ENCODE measurements at places on chromosomes 1 and 21. TPM values are rescaled to one million over a fixed set of nuclear protein-coding genes. Genes with fewer than 3 reads are reported as not detected.

The ZNF697 gene
- total RNA-seq = 13.3 TPM

The CYP4Z1 gene
- total RNA-seq = not detected

The PTPN7 gene
- total RNA-seq = 1.3 TPM

The FCGR3B gene
- total RNA-seq = not detected

GRCh38 chr1:106049595-106049994, 1006.9 kb upstream of the PRMT6 start:
- H3K4me3 ChIP-seq = no peak overlapping the region
- H3K27ac ChIP-seq = no peak overlapping the region
- no peaks in the 10 kb centered on the region for H3K4me1 ChIP-seq
- DNase-seq = no peak

GRCh38 chr1:62508187-62508758, 71.4 kb downstream of the USP1 start:
- no peaks in the 10 kb centered on the region for H3K36me3 ChIP-seq
- H3K27ac ChIP-seq = no peak overlapping the region
- H3K4me3 ChIP-seq = no peak overlapping the region
- H3K4me1 ChIP-seq = no peaks in the 10 kb centered on the region
- DNase-seq = no peak

GRCh38 chr1:81144240-81144825, 656.4 kb upstream of the ADGRL2 start:
- H3K27ac ChIP-seq = no peak overlapping the region
- DNase-seq = no peak
- H3K4me1 ChIP-seq = no peaks in the 10 kb centered on the region
- H3K27me3 ChIP-seq = no peaks in the 10 kb centered on the region

- no peak overlapping the region for H3K27ac ChIP-seq
- H3K27me3 ChIP-seq = peaks cover 3% of the 10 kb centered on the region
- no peaks in the 10 kb centered on the region for H3K4me1 ChIP-seq
- H3K36me3 ChIP-seq = no peaks in the 10 kb centered on the region
Observed at GRCh38 chr1:177833631-177834030, 136.2 kb downstream of the SEC16B start.

Data from endothelial cell (in vitro differentiated cells).